CD4-positive, alpha-beta T cell treated with Interleukin-6 for 4 hours (primary cell): ENCODE measurements at places on chromosomes 6 and 20.

- DNase-seq, result no peak
Observed at GRCh38 chr6:53977551-53977950, 133.7 kb upstream of the MLIP start.

DNA sequence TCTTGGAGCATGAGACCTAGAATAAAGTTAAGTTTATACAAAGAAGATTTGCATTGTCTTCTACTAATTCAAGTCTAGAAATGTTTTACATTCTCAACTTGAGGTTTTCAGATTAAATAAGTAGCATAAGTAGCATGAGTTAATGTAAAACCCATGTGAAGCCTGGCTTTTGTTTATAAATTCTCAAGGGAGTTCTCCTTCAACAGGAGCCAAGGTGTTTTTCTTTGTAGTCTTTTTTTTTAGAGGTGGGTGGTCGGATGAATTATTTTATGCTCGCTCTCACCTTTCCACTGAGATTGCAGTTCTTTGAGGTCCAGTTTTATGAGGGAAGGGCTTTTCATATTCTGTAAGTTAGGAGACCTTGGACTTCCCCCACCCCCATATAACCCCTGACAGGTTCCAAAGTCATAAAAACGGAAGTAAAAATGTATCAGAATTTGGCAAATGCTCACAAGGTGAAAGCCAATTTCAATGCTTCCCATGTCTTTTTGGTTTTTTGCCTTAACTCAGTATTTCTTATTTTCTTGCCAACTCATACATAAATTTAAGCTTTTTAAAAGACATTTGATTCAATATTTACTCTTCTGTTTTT is 244.3 kb upstream of the ASCC3 start:
- DNase-seq, result no peak

DNA sequence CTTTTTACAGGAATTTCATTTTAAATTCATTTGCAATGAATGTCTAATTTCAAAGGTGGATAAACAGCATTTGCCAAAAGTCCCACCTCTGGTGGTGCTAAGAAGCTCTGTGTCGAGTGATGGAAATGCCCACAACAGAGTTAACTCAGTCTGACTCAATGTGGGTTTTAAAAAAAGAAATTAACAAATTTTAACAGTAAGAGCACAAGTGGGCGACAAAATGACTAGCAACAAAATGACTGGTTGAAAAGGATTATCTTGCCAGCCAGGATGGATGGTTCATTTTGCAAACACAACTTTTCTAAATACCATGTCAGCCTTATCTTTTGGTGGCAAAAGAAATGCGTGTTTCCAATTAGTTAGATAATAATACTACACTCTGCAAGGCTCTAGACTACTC is 14.3 kb upstream of the TAGAP start:
- DNase-seq, result no peak

DNA sequence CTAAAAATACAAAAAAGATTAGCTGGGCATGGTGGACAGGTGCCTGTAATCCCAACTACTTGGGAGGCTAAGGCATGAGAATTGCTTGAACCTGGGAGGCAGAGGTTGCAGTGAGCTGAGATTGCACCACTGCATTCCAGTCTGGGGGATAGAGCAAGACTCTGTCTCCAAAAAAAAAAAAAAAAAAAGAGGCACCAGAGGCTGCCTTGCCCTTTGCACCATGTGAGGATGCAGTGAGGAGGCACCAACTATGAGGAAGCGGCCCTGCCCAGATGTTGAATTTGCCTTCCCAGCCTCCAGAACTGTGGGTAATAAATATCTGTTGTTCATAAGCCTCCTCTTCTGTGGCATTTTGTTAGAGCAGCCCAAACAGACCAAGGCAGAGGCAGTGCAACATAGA is 54.4 kb downstream of the ALDH5A1 start:
- DNase-seq, result no peak

- DNase-seq, result no peak
Observed at GRCh38 chr6:162463576-162463975, 264.0 kb downstream of the PRKN start.

GRCh38 chr6:32964776-32965175 is 3.6 kb upstream of the BRD2 start:
- DNase-seq, result no peak

- DNase-seq, result no peak
Observed at GRCh38 chr6:117907601-117908245, 659 bp downstream of the SLC35F1 start.

- DNase-seq, result no peak
Observed at GRCh38 chr6:130655586-130655985, 171.6 kb upstream of the SMLR1 start.

- DNase-seq, result no peak
Observed at GRCh38 chr6:167828325-167828956, 1.7 kb downstream of the AFDN start.

DNA sequence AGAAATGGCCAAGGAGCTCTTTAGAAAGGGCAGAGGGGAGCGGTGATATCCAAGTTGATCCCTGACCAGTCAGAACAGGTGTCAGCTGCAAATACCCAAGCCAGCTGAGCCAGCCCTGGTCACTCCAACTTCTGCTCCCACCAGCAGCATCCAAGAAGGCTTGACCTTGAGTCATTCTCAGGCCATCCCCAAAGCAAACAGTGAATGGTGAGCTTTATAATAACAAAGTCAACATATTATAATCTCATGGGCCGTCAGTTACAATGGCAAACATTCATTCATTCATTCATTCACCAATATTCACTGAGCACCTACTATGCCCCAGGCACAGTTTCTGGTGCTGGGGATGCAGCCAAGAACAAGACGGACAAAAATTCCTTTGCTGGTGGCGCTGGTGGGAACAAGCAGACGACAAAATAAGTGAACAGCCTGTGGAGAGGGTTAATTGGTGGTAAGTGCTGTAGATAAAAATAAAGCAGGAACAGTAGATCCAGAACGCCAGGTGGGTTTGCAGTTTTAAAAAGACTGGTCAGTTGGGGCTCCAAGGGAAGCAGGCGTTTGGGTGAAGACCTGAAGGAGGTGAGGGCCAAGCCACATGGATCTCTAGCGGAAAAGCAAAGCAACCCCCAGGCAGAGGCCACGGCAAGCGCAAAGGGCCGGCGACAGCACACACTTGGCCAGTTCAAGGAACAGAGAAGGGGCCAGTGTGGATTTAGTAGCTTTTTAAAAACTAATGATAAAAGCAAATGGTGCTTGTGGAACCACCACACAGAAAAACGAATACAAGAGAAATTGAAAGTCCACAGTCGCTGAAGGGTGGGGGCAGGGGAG is 131.8 kb upstream of the PTPN1 start:
- DNase-seq, result no peak

DNA sequence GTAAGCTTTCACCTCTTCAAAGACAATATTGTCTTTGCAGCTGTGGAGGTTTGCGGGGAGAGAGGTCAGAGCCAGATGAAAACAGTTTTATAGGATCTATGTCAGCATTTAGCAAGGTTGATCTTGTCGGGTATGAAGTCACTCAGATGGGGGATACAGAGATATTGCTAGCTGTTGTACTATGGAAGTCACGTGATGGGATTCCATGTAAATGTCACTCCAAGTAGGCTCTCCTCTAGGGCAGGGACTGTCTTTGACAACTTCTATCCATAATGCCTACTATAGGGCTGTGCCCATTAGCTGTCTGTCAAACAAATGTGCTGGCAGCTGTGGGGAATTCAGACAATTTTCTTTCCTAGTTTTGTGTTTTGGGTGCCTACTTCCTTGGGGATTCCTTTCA is 54.8 kb downstream of the HECA start:
- DNase-seq, result no peak

- DNase-seq, result no peak
Observed at GRCh38 chr6:99318566-99318965, 30.9 kb downstream of the FAXC start.

- no peak for DNase-seq
Observed at GRCh38 chr6:3841711-3842565, 7.2 kb upstream of the FAM50B start.

GRCh38 chr20:44234566-44235317 is 12.4 kb upstream of the GDAP1L1 start:
- DNase-seq, result no peak

DNA sequence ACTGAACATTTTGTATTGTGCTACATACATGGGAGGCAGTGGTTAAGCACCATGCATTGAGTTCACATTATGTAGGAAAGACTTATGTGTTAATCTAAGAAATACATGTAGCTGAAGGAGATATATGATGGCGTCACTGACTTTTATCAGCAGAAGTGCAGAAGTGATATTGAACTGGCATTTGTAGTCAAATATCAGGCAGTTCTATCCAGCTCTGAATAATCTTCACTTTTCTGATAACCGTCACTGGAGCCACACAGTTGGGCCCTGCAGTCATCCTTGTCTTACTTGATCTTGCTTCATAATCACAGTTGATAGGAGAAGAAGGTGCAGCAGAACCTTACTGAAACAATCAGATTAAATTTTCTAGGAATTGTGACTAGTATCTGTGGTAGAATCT is 26.4 kb downstream of the CRISP1 start:
- no peak for DNase-seq

- no peak for DNase-seq
Observed at GRCh38 chr6:134352786-134353480, 35.0 kb upstream of the SGK1 start.

- no peak for DNase-seq
Observed at GRCh38 chr6:79335133-79335674, 100.7 kb upstream of the HMGN3 start.

- DNase-seq, result no peak
Observed at GRCh38 chr6:48764286-48765044, 653.5 kb upstream of the PTCHD4 start.

DNA sequence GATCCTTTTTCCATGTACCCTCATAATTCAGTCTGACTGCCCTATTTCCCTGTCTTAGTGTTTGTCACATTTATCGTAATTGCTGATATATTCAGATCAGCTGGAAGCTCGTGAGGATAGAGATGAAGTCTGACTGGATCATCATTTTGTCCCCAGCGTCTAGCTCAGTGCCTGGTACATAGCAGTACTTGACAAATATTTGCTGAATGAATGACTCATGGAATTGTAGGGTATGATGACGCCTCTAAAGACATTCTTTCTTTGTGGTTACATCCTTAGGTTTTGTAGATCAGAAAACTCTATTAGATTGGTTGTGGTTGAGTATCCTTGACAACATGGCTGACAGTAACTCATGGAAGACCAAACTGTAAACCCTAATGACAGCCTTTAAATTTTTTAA is 68.9 kb downstream of the MTHFD1L start:
- no peak for DNase-seq

- DNase-seq, result no peak
Observed at GRCh38 chr6:11277275-11278206, 45.1 kb upstream of the NEDD9 start.
